ENCODE measurements at places on chromosomes 1 and 21.

DNA sequence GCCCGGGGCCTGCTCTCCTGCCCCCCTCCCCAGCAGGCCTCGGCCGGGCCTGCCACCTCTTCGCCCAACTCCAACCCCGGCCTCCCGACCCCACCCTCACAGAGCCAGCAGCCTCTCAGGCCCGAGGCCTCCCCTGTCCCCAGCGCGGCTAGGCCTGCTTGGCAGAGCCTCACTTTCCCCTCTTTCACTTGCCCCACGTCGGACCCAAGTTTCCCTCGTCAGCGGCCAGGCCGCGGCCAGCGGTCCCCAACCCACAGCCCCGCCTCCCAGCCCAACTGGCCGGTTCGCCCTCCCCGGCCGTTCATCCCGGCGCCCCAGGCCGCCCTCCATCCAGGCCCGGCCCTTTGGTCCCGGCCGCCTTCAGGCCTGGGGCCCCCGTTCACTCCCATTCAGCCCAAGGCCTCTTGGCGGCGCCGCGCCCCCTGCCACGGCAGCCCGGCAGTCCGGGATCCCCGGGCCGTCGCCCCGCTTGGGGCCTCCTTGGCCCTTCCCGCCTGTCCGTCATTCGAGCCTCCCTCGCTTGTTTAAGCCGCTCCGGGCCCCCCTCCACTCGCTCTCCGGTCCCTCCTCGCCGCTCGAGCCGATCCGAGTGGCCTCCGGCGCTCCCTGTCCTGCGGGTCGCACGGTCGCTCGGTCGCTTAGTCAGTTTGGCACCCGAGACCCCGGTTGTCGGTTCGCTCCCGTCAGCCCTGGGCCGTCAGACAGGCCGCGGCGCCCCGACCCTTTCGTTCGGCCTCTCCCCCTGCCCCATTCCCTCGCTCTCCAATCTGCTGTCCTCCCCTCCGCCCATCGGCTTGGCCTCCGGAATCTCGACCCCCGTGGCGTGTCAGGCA is 1.4 kb downstream of the LRRC41 start:
- peak; percentile 40 for DNase-seq

GRCh38 chr1:153985341-153985912 is 712 bp downstream of the RAB13 start:
- DNase-seq = peak; percentile 39

GRCh38 chr21:23152130-23152529 is 2153.9 kb downstream of the NCAM2 start:
- no peak for DNase-seq

- DNase-seq = no peak
Observed at GRCh38 chr21:38596264-38597042, 98.2 kb upstream of the ERG start.

GRCh38 chr1:22854688-22855565 is 117.7 kb downstream of the LACTBL1 start:
- no peak for DNase-seq

GRCh38 chr1:71656902-71657301 is 576.1 kb upstream of the ZRANB2 start:
- DNase-seq = no peak

DNA sequence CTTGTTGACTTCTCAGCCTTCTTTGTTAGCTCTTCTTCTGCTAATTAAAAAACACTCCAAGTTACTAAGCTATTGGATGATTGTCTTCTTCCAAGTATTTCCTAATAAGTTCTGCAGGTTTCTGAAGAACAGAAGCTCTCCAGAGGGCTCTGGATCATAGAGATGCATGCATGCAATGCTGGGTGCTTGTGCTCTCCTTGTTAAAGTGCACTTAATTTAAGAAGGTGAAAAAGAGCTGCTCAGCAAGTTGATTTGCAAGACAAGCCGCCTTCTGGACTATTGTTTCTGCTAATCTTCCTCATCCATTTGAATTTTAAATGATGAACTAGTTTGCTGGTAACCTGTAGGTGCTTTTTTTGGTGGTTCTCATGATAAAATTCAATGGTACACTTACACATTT is 16.1 kb downstream of the RRP15 start:
- no peak for DNase-seq

- DNase-seq = no peak
Observed at GRCh38 chr1:51445351-51446090, 73.5 kb downstream of the EPS15 start.

- DNase-seq = no peak
Observed at GRCh38 chr1:56923201-56923600, 42.6 kb downstream of the C8B start.

DNA sequence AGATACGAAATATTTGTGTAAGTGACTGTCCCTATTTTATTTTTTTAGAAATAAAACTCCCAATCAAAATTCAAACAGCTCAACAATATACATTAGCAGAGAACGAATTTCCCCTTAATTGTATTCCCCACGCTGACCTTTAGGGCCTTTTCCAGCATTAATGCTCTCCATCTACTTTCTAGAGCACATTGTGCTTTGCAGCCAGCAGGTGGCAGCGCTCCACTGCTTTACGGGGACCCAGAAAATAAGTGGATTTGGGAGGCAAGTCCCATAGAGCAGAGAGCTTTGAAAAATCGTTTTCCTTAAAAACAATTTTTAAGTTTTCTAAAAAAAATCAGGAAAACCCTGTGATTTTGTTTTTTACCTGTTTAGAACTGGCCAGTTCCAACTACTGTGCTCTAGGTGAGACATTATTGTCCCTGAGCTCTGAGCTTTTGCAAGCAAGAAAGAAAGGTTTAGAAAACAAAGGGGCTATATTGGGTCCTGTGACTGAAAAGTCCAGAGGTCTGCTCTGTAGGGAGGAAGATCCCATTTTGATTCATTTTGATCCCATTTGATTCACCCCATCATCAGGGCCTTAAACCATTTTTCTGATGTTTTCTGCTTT is 144.4 kb upstream of the ZNF644 start:
- peak; percentile 19 for DNase-seq

GRCh38 chr1:117286145-117286544 is 75.4 kb upstream of the VTCN1 start:
- no peak for DNase-seq

GRCh38 chr1:27496604-27497155 is 6.7 kb upstream of the WASF2 start:
- no peak for DNase-seq

DNA sequence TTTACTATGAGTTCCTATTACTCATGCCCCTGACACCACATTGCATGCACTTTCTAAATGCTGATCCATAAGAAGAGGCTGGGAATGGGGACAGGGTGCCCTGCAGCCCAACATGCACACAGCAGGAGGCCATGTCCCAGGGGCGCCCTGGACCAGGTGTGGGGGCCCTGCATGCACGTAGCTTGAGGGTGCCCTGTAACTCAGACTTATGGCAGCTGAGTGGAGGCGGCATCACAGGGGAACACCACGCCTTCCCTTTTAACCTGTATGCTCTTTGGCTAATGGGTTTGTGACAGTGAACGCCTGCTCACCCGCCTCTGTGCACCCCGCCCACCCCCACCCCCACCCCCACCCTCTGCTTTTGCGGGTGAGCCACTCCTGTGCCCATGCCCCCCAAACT is 36.1 kb downstream of the SNAP47 start:
- no peak for DNase-seq

DNA sequence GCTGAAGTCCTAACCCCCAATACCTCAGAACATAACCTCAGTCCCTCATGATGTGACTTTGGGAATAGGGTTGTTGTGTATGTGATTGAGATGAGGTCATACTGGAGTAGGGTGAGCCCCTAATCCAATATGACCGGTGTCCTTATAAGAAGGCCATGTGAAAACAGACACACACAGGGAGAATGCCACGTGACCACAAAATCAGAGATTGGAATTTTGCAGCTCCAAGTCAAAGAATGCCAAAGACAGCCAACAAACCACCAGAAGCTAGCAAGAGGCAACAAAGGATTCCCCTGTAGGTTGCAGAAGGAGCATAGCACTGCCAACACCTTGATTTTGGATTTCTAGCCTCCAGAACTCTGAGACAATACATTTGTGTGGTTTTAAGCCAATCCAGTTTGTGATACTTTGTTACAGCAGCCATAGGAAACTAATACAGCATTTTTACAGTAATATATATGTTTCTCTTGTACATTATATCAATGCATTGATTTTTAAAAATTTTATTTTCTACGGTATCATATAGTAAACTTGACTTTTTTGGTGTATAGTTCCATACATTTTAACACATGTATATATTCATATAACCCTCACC is 5.4 kb downstream of the ZSWIM5 start:
- no peak for DNase-seq

- DNase-seq = no peak
Observed at GRCh38 chr1:88802950-88803349, 88.4 kb downstream of the GTF2B start.

- no peak for DNase-seq
Observed at GRCh38 chr1:87126886-87127505, 201.7 kb upstream of the LMO4 start.

DNA sequence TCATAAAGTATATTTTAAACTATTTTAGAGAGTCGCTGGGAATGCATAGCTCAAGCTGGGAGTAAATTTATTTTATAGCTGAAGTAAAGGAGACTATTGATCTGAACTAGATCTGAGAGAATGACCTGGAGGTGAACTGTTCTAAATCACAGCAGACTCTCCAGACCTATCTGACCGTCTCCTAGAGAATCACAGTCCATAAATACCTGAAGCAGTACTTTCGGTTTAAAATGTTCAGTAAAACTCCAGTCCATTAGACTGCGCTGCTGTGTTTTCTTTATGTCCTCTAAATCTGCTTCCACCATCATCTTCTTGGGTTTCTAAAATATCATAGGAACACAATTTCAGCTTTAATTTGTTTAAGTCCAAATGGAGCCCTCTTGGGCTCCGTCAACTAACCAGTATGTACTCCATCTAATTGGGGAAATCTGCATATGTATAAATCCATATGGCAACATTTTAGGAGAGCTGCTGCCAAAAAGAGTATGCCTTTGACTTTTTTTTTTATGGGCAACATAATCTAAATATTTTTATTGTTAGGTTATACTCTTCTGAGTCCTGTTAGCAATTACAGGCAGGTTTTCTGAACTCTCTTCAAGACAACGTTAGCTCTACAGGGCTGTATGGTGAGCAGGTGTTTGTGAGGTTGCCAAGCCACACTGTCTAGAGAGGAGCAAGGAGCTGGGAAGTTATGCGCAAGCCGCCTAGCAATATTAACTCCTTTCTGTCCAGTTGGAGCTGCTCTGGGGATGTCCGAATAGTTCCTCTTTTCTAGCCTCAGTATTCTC is 111.2 kb downstream of the SPAG17 start:
- DNase-seq = no peak

DNA sequence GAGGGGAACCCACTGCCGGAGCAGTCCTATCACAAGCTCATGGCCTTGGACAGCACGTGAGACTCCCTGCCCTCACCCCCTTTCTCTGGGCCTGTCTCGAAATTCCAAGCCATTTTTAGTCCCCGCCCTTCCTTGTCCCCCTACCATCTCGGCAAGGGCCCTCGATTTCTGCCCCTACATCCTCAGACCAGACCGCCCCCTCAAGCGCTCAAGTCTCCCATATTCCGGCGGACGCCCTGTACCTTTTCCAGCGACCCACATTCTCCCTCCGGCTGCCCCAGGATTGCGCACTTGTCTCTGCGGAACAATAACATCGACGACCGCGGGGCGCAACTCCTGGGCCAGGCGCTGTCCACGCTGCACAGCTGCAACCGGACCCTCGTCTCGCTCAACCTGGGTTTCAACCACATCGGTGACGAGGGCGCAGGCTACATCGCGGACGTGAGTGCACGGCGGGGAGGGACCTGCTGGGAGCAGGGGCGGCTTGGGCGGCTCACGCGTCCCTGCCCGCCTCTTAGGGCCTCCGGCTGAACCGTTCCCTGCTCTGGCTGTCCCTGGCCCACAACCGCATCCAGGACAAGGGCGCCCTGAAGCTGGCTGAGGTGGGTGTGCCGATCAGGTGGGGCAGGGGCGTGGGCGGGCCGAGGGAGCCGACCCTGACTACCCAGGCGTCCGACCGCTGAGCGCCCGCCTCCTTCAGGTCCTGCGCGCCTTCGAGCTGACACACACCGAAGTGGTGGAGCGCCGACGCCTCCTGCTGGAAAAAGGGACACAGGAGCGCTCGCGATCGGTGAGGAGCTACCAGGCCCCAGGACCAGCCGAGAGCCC is 7.0 kb downstream of the LRRC71 start:
- DNase-seq = peak; percentile 70

- DNase-seq = no peak
Observed at GRCh38 chr1:157135646-157136045, 2.5 kb downstream of the ETV3 start.

- no peak for DNase-seq
Observed at GRCh38 chr1:59565611-59566410, 248.9 kb upstream of the HOOK1 start.

GRCh38 chr1:32386676-32387392 is 7.4 kb downstream of the BSDC1 start:
- no peak for DNase-seq

DNA sequence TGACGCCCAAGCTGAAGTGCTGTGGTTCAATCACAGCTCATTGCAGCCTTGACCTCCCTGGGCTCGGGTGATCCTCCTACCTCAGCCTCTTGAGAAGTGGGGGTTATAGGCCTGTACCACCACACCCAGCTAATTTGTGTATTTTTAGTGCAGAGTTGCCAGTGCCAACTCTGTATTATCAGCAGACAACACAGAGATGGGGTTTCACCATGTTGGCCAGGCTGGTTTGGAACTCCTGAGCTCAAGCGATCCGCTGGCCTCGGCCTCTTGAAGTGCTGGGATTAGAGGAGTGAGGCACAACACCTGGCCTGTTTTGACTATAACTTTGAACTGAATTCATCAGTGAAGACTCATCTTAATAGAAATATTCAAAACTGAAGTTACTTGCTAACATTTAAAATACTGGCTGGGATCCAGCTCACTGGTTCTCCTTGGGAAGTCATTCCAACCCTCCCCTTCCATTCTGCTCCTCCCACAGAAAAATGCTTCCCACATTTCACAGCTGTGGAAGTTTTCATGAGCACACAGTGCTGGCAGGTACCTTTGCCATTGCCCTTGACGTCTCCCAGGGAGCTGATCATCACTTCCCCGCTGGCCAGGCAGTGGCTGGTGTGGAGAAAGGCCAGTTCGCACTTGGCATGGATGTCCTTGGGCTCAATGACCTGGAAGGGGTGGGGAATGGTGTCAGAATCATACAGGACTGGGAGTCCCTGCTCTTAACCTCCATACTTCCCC is 4.7 kb downstream of the SELENBP1 start:
- DNase-seq = no peak

GRCh38 chr1:188006354-188006753 is 1177.6 kb downstream of the PLA2G4A start:
- no peak for DNase-seq

DNA sequence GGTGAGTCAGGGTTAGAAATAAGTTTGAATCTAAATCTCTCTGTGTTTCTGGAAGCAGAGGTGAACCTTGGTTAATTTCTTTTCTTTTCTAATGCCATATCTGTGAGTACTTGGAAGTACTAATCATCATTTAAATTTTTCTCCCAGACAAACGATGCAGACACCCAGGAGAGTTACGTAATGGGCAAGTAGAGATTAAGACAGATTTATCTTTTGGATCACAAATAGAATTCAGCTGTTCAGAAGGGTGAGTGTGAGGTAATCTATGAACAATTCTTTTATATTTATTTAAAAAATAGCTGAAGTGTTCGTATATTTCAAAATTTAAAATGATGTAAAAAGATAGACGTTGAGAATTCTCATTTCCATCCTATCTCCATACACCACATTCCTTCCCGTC is 11.2 kb downstream of the C4BPA start:
- no peak for DNase-seq
